ENCODE measurements at places on chromosomes 5 and 9.

GRCh38 chr9:4662989-4663792 is 1.1 kb downstream of the PLPP6 start:
- DNase-seq: no peak

DNA sequence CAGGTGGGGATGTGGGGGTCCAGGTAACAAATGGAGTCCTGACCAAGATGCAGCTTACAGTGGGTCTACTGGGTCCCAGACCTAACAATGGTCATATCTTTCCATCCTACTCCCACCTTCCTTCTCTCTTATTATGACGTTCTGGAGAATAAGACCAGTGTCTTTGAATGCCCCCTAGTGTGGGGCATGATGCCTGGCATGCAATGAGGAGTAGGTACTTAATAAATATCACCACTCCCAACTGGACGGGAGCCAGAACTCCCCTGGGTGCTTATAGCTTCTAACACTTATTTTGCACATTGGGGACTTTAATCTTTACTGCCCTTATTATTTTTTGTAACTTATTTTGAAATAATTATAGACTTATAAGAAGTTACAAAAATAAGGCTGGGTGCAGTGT is 98.2 kb downstream of the NDFIP1 start:
- DNase-seq: no peak

- DNase-seq: no peak
Observed at GRCh38 chr9:129558551-129559505, 62.1 kb downstream of the C9orf50 start.

GRCh38 chr5:60826653-60827052 is 17.4 kb downstream of the ELOVL7 start:
- DNase-seq: no peak

GRCh38 chr5:107223066-107223465 is 447.7 kb downstream of the EFNA5 start:
- DNase-seq: no peak

- no peak for DNase-seq
Observed at GRCh38 chr9:115300874-115301273, 182.9 kb upstream of the TNC start.

DNA sequence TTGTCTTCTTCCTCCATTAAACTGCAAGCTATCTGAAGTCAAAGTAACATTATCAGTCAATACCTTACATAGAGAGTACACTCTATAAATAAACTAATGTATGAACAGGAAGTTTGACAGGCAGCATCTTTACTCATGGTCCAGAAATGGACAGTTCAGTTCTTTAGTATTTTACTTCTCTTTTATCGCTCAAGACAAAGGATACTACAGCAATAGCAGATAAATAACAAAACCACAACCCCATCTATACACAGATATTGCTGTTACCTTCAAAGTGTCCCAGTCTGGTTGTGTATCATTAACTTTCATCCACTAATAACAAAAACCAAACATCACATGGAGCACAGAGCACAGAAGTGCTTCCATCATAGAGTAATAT is 46.4 kb downstream of the SEMA5A start:
- no peak for DNase-seq

GRCh38 chr9:14542071-14542470 is 151.2 kb downstream of the ZDHHC21 start:
- DNase-seq: no peak

- no peak for DNase-seq
Observed at GRCh38 chr5:3033033-3033755, 281.7 kb upstream of the IRX2 start.

DNA sequence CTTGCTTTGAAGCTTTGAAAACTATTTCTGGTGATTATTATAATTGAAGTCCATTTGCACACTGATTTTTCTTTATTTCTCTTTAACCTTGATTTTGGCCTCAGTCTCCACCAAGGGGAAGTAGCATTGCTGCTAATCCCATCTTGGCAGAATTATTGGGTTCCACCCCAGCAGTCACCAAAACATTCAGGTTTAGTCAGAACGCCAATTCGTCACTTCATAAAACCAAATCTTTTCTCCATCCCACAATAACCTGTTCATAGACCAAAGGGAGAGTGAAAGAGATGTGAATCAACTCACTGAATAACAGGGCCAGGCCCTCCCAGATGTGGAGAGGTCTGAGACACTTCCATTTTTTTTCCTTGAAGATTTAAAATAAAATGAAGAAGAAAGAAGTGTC is 95.1 kb upstream of the VCAN start:
- no peak for DNase-seq

DNA sequence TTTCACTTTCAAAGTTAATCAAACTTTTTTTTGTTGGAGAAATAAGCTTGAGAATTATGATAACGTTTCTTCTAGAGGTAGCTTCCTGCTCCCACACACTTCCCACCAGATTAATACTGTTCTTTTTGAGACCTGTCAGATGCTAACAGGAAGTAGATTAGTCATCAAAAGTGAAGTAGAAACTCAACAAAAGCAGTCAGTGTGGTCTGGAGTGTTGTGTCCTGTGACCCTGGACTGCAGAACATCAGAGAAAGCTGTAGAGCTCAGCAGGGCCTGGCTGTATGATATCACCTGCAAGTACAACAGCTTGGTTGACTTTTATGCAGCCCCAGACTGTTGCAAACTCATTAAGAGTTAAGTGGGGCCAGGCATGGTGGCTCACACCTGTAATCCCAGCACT is 495.7 kb upstream of the CYLC2 start:
- no peak for DNase-seq

DNA sequence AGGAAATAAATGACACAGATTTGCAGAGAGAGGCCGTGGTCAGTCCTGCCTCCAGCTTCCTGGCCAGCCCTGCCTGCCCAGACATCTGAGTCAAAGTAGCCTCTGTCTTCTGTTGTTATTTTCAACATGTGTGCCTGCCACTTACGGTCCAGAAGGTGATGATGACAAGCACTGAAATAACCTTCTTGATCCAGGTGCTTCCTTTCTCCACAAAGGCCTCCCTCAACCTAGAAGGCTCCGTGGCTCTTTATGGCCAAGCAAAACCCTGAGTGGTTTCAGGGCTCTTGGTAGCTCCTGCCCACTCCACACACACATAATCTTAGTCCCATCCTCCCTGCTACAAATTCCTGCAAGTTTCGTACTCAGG is 34.1 kb upstream of the SLC6A19 start:
- no peak for DNase-seq

DNA sequence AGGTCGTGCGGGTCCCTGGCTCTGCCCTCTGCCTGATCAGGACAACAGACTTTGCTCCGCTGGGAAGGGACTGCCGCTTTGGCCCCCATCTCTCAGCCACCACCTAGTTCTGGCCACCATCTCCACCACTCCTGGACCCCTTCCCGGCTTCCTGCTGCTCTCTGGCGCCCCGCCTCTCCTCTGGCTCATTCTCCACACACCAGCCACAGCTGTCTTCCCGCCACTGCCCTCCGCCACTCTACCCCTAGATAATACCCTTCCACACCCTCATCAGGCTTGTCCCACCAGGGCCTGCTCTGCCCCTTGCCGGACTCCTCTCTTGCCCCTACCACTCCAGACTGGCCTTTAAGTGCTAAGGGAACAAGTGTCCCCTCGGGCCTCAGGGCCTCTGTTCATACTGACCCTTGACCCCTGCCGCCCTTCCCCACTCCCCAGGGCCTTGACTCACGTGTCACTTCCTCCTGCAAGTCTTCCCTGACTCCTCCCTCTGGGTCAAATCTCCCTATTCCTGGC is 3.0 kb upstream of the CDX1 start:
- DNase-seq: no peak

GRCh38 chr9:72491242-72491641 is 30.2 kb upstream of the TMC1 start:
- DNase-seq: no peak

DNA sequence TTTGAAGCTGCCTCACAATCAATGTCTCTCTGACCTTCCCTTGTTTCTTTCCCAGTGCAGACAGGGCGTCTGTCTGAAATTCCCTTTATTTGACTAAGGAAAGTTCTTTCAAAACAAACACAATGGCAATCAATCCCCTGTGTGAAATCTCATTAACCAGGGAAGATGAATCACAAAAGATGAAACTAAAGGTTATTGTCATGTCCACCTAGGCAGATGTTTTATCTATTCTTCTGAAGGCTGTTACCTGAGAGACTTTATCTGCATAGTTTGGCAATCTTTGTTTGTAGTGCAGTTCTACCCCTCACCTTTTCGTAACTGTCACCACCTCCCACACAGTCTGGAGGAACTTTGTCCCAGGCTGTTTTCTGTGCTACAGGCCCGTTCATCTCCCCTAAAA is 217.5 kb upstream of the RIOK2 start:
- no peak for DNase-seq

DNA sequence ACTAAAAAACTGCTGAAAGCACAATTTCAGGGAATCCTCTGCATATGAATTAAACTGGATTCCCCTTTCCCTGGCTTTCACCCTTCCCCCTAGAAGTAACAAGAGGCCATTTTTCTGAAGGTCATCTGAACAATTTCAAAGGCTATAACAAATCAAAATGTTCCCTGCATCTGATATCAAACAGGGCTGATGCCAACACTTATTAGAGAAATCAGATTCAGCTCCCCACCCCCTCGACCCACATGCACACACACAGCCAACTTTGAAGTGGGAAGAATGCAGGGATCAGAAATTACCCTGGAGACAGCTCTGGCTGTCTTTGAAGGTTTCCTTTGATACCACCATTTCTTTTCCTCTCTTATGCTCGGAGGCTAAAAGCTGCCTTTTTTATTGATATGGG is 149.0 kb upstream of the RAPGEF1 start:
- no peak for DNase-seq

- no peak for DNase-seq
Observed at GRCh38 chr9:125487842-125488241, 219.2 kb downstream of the MAPKAP1 start.

DNA sequence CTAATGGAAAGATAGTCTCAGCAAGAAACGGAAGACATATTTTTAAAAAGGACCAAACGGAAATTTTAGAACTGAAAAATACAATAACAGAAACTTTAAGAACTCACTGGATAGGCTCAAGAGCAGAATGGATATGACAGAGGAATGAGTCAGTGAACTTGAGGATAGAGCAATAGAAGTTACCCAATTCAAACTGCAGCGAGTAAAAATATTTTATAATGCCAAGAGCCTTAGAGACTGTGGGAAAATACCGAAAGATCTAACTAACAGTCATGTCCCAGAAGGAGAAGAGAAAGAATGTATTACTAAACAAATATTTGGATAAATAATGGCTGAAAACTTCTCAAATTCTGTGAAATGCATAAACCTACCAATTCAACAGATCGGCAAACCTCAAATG is 40.8 kb downstream of the ADAMTS2 start:
- no peak for DNase-seq

All from activated gamma-delta T cell treated with Interleukin-2 at 50 U/mL for 16 hours (primary cell).